ENCODE measurements at places on chromosomes 7 and 10. TPM values are rescaled to one million over a fixed set of nuclear protein-coding genes. Genes with fewer than 3 reads are reported as not detected.

DNA sequence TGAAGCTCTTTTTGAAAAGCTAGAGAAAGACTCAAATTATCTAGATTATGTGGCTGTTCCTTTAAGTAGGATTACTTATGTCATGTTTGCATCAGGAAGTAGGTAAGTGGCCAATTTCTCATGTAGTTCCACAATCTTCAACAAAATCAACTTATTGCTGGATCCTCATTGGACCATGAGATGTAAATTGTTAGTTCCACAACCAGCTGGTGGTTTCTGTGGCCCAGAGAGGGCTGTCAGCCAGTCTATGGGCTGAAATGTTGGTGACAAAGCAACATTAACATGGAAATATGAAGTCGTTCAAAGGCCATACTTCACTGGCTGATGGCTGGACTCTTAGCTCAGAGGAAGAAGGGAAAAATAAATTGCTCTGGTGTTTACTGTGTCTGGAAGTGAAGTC, 157.9 kb downstream of the PLXDC2 start:
- no peak for DNase-seq

- no peak for DNase-seq
Measured at GRCh38 chr7:44989132-44989531, 10.3 kb upstream of the MYO1G start.

ANKRD30A gene
- total RNA-seq = 0.97 TPM

- DNase-seq = no peak
Measured at GRCh38 chr7:67913604-67914003, 917.0 kb downstream of the TYW1 start.

DNA sequence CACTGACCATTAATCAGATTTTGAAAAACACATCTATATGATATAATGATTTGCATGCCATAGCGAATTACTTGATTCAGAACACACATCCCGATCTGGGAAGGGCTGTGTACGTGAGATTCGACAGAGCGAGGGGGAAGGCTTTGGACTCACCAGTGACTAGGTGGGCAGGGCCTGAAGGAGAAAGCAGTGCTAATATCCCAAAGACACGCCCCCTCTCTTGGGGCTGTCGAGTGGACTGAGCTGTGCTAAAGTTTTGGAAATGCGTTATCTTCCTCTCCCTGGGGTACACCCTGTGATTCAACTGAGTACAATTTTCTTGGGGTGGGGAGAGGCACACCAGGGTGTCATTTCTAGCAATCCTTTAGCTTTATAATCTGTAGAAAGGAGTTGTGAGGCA, 1.8 kb downstream of the LRRC17 start:
- no peak for DNase-seq

GRCh38 chr10:126147866-126148587, 240.2 kb downstream of the ADAM12 start:
- DNase-seq = peak; percentile 74

DNA sequence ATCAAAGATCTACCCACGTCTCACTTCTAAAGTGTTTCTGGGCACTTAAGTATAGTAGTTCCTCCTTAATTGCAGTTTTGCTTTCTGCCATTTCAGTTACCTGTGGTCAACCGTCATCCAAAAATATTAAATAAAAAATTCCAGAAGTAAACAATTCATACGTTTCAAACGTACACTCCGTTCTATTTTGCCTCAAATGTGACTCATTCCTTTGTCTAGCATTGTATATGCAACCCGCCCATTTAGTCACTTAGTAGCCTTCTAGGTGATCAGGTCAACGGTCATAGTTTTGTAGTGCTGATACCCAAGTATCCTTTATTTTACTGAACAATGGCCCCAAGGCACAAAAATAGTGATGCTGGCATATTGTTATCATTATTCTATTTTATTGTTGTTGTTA, 33.8 kb downstream of the HGF start:
- DNase-seq = no peak

DNA sequence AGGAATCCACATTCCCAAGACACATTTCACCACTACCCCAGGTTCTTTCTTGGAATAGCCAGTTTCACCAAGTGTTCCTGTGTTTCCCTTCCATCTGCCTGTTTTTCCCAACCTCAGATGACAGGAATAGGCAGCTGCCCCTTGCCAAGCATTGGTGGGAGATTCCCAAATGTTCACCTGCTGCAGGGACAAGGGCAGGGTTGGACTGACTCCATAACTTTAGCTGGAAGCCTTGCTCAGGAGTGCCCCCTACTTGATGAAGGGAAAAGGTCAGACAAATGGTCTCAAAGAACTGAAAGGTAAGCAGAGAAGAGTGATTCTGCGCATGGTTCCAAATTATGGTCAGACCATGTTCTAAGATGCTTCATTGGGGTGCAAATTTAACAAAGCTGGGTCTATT, 45.1 kb upstream of the LYZL1 start:
- no peak for DNase-seq

DNA sequence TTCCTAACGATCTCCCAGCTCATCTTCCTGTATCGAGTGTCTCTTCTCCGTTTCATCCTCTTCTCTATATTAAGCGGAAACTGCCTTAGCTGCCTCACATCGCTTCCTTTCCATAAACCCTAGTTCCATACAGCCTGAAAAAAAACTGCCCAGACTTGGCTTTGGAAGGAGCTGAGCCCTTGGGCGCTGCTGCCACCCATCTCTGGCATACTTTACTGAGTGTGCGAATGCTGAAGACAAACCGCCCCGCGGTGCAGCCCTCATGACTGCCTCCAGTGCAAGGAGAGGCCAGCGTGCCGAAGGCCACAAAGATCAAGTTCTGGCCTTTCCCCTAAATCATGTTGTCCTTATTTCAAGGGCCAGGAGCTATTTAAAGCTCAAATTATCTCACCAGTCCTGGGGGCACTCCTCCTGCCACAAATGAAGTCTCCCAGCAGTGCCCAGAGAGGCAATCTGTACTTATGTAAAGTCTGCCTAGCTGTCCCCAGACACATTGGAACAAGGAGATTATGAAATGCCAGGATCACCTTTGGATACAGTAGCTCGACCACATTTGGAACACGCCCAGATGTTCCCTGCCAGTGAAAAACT, 25.2 kb downstream of the YWHAG start:
- peak; percentile 58 for DNase-seq

DNA sequence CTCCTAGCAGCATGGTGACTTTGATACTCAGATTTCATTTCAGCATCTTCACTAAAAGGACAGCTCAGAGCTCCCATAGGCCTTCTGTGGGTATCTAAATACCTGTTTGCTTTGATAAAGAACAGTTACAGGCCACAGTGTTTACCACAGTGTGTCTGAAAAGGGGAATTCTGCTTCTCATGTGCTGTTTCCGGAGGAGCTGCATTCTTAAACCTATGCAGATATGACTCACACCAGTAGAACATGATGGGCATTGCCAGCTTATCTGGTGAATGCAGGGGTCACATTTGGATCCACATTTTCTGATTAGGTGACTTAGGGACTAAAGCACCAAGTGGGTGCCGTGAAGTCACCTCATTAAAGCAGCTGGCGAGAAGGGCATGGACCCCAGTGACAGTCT, 52.6 kb downstream of the TRRAP start:
- DNase-seq = no peak

- DNase-seq = no peak
Measured at GRCh38 chr10:110174201-110174600, 33.2 kb upstream of the MXI1 start.

GRCh38 chr7:14407246-14408015, 418.0 kb upstream of the ETV1 start:
- no peak for DNase-seq

- DNase-seq = peak; percentile 99
Measured at GRCh38 chr7:74482629-74483401, 29.1 kb downstream of the GTF2IRD1 start.

PRR15 gene
- 1.3 TPM for total RNA-seq

GRCh38 chr7:149225106-149225505, 14.3 kb upstream of the ZNF212 start:
- no peak for DNase-seq

GRCh38 chr7:50534690-50535290, 30.4 kb downstream of the DDC start:
- DNase-seq = peak; percentile 97

- DNase-seq = no peak
Measured at GRCh38 chr10:96047004-96047649, 3.7 kb downstream of the CCNJ start.

GRCh38 chr10:121311812-121312443, 286.3 kb downstream of the FGFR2 start:
- DNase-seq = no peak

SEC31B gene
- 2.6 TPM for total RNA-seq

GRCh38 chr10:100122780-100123179, 41.1 kb upstream of the CPN1 start:
- no peak for DNase-seq

GRCh38 chr7:41481353-41481752, 221.5 kb downstream of the INHBA start:
- peak; percentile 52 for DNase-seq

- DNase-seq = no peak
Measured at GRCh38 chr7:70544016-70544415, 587.9 kb upstream of the GALNT17 start.

BET1 gene
- total RNA-seq = 44.5 TPM

- DNase-seq = no peak
Measured at GRCh38 chr7:64651203-64651602, 14.7 kb upstream of the ZNF107 start.

DNA sequence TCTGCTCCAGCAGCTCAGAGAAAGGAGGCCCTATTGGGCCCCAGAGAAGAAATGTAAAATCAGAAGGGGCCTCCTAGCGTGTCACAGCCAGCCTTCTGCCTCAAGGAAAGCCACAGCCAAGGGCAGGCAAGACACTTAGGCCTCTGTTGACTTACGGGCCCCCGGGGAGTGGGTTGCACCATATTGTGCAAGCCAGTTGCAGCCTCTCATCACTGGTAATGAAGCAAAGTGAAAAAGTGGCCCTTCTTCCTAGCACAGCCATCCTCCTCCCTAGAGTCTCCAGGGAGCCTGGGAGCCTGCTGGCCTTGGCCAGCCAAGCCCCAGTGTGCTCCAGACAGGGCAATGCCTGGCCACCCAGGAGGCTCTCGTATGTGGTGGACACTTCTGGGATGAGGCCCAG, 56.2 kb upstream of the GDF10 start:
- DNase-seq = no peak

DNA sequence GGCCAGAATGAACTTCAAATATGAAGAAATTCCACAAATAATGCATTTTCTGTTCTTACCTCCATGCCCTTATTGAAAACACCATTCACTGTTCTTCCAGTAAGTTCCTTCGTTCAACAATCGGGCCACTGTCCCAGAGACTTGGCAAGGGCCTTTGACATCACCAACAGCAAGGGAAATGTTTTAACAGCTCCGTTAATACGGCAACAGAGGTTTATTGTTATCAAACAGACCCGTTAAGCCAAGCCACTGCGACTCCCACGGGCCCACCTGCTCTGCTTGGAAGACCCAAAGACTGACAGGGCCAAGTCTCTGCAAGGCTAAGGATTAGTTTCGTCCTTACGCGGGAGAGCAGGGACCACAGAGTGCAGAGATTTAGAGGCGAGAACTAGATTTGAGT, 43.4 kb upstream of the LYZL1 start:
- no peak for DNase-seq

- no peak for DNase-seq
Measured at GRCh38 chr7:8303904-8304528, 42.0 kb upstream of the ICA1 start.

TMEM213 gene
- total RNA-seq = not detected

DNA sequence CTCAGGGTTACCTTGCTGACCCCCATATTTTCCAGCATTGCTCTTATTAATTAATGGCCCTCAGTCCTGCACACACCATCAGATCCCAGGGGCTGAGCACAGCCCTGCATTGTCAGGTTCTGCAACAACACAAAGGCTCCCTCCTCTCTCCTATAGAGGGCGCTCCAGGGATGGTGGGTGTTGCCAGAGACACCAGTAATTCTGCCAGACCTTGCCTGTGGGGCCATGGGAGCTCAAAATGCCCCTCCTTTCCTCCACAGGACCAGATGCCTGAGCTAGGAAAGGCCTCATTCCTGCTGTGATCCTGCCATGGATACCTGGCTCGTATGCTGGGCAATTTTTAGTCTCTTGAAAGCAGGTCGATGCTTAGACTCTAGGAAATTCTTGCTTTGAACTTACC, 42.8 kb upstream of the PRSS58 start:
- no peak for DNase-seq

DNA sequence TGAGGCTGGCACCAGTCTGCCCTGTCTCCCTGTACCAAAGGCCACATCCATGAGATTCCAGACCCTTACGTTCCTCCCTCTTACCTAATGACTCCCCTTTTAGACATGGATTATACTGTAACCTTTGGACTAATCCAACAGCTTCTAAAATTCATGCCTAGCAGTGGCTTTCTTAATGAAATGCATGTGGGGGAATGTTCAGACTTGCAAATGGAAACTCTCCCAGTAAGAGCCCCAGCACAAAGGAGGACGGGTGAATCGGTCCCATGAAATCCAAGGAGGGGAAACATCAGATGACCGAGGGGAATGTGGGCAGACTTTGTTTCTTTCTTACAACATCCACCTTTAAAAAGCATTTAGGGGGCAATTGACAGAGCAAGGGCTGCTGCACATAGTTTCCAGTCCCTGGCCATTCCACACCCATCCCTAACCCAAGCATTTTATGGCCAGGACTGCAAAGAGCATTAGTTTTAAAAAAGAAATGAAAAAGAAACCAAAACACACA, 71.5 kb downstream of the COL13A1 start:
- DNase-seq = no peak

GRCh38 chr10:373015-373414, 237.8 kb downstream of the ZMYND11 start:
- DNase-seq = peak; percentile 77

DNA sequence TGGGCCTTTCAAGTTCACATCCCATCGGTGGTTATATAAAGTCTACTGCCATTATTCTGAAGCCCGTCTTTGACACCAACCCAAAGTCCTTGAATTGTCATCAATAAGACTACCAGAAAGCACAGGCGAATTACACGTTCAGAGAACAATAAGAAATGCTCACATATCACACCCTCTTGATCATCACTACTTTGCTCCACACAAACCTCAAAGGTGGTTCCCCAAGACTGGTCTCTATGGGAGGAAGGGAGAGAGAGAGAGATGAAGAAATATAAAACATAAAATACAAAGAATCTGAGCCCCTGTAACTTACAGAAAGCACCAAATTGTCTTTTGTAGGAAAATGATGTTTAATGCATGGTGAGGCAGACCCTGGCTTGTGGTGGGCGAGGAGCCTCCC, 4.4 kb downstream of the HIPK2 start:
- DNase-seq = no peak

- DNase-seq = no peak
Measured at GRCh38 chr7:110929480-110930249, 161.3 kb upstream of the LRRN3 start.

GRCh38 chr10:98376485-98376884, 38.5 kb downstream of the PYROXD2 start:
- DNase-seq = peak; percentile 57

FOXI2 gene
- not detected for total RNA-seq

Data from fibroblast of villous mesenchyme (primary cell).